ENCODE measurements at places on chromosomes 1 and 21. TPM values are rescaled to one million over a fixed set of nuclear protein-coding genes. Genes with fewer than 3 reads are reported as not detected.

DNA sequence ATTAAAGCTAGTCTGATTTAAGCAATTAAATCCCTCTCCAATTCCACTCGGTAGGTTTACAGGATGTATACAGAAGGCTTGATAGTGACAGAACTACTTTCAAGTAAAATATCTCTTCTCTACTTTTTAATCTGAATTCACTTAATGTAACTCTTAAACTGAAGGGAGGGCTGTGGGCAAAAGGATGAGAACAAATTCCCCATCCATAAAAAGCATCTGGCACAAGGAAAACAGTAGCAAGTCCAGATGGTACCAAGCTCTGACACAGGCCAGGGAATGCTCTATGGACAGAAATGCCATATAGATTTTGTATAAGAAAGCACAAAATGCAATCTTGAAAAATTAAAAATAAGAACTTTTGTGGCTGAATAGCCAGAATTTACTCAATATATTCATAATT lies 53.1 kb upstream of the USH2A start:
- DNase-seq = no peak

Gene LCE1C
- total RNA-seq = not detected

Gene SPATA6
- 30.4 TPM for total RNA-seq

Gene WNT4
- 5.2 TPM for total RNA-seq

GRCh38 chr1:47187926-47188250 lies 1.9 kb downstream of the PDZK1IP1 start:
- no peak for DNase-seq

Gene CFAP107
- total RNA-seq = not detected

GRCh38 chr1:16018308-16018707 lies 465 bp upstream of the HSPB7 start:
- no peak for DNase-seq
